ENCODE measurements at places on chromosomes 1 and 21.

DNA sequence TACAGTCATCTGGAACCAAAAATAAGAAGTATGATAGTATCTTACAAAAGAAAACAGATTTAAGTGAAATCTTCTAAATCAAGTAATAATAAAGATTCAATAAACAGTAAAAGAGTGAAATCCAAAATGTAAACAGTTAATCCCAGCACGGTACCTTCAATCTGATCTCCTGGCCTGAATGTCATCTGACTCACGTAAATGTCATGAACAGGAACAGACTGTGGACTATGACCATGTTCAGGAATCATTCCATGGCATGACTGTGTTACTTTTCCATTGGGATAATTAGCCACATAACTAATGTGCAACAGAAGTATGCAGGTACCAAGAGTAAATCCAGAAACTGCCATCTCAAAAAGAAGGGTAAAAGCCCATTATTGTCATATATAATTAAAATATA is 18.0 kb downstream of the FRRS1 start:
- no peak for DNase-seq

- DNase-seq = peak; percentile 19
These were observed at the start of gene TSPAN1 for GRCh38 chr1:46174448-46175231. Gene TSPAN1 (plus strand): TSS chr1:46175087. CDS start chr1:46181108, 6,021 bp downstream.

- DNase-seq = peak; percentile 58
These were observed 681.7 kb upstream of the ADAMTS5 start for GRCh38 chr21:27648560-27648959.

DNA sequence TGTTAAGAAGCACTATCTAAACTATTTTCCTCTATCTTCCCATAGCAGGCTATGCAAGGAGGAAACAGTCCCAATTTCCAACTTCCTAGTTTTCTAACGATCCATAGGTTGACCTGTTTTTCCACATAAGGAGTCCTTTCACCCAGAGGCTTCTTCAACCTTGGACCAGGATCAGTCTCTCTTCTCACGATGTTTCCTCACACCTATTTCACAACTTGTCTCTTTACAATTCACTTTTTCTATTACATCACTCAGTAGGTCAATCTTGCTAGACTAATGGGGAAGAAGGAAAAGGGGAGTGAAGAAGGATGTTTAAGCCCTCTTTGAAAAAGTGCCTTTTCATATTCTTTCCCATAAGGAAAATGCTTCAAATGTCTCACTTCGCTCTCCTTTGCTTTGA is 15.9 kb downstream of the PALMD start:
- DNase-seq = no peak

GRCh38 chr1:48898894-48899293 is 122.2 kb upstream of the BEND5 start:
- no peak for DNase-seq

- DNase-seq = no peak
These were observed 10.4 kb downstream of the FGR start for GRCh38 chr1:27624467-27625178.

DNA sequence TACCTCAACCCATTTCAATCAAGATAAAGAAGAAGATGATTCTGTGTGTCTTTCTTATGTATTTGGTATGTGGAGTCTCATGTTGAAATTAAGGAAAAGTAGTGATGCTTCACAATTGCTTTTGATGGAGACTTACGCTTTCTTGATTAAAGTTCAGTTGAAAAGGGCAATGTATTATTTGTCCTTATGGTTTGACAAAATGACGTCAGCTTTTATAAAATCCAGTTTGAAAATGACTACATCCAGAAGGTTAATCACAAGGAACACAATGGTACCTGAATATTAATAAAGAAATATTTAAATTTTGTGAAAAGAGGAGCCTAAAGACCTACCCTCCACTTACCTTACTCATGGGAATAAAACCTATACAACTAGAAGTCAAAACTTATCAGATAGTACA is 4.4 kb downstream of the KRTAP26-1 start:
- DNase-seq = no peak

DNA sequence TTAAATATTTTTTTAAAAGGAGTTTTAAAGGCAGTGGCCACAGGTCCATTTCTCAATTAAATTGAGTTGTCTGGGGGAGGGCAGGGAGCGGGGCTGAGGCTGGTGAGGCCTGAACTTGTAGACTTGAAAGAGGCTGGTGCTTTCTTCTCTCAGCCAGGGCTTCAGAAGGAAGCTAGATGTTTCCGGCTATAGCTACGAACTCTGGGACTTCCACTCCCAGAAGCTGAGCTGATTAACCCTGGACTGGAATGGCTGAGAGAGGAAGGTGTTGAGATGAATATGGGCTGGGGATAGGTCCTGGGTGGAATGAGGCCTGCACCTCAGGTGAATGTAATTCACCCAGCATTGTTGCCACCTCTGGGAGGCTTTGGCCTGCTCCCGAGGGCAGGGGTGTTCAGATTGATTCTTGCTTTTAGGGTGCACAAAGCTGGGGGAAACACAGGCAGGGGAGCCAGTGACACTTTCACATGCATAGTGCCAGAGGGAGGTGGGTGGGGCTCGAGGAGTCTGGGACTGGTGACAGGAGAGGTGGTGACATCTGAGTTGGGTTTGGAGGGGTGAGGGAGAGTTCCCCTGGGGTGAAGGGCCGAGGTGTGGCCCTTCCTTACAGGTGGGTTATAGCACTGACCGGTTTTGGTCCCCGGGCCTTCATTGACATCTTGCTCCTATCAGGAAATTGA is 18.2 kb downstream of the LDLRAP1 start:
- no peak for DNase-seq

DNA sequence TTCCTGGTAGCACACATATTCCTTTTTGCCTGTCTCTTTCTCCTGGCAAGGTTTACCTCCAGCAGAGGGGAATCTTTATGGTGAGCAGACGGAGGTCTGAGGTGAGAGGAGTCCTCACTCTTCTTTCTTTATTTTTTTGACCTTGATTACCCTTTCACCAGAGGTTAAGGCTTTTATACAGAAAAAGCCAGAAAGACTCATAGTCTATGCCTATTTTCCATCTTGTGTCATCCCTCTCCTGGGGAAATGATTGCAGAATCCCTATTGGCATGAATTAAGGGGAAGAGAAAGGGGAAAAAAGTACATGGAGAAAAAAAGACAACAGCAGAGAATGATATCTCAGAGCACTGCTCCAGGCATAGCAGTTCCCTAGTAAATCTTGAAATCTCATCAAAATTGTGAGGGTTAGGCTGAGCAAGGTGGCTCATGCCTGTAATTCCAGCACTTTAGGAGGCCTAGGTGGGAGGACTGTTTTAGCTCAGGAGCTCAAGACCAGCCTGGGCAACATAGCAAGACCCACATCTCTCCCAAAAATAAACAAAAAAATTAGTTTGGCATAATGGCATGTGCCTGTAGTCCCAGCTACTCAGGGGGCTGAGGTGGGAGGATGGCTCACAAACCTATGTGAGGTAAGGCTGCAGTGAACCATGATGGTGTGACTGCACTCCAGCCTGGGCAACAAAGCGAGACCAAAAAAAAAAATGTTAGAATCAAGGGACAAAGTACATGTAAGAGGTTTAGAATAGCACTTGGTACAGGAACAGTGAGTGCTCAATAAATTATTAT is 1.2 kb upstream of the XPR1 start:
- DNase-seq = no peak

- DNase-seq = no peak
These were observed 223.1 kb downstream of the KIF26B start for GRCh38 chr1:245377854-245378253.

DNA sequence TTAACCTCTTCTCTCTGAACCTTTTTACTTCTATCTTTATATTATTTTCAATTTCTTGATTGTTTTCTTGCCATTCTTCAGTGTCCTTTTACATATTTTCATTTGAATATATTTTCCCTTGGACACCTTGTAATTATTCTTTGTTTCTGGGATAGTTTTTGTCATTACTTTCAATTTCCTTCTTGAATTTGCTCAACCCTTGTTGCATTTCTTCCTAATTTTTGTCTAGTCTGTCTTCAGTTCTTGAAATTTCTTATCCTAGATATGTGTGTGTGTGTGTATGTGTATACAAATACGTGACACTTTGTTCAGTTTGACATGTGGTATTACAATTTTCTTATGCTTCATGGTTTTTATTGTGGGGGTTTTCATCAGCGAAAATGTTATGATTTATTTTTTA is 1.9 kb upstream of the GALNT2 start:
- DNase-seq = no peak

DNA sequence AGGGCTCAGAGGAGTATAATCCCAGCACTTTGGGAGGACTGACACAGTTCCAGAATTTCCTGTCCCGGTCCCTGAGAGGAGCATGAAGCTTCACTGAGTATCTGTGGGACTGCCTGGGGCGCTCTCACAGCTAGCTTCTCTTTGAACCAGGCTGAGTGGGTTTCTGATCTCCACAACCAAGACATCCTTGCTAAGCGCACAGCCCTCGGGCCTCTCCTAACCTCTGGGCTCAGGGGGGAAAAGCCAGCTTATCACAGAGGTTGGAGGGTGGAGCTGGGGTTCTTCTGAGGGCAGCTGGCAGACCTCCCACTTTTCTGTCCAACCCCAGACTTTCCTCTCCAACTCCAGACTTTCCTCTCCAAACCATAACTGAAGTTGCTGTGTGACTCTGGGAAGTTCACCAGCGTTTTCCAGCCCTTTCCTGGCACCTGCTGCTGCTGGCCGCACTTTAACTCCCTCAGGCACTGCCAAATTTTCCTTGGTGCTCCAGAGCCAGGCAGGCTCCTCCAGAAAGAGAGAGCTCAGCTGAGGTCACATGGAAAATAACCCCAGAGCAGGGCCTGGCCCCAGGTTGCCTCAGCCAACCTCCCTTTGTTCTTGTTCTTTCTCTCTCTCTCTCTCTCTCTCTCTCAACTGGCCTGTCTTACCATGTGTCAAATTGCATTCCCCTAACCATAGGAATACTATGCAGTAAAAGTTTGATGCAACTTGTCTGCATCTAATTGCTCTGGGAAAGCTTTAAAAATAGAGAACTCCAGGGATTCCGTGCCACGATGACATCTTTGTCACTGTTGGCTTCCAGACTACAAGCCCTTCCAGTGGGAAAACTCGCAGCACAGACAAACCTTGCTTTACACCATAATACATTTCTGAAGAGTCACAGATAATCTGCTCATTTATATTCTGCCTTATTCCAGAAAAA is 49.5 kb downstream of the OLFML2B start:
- DNase-seq = no peak

DNA sequence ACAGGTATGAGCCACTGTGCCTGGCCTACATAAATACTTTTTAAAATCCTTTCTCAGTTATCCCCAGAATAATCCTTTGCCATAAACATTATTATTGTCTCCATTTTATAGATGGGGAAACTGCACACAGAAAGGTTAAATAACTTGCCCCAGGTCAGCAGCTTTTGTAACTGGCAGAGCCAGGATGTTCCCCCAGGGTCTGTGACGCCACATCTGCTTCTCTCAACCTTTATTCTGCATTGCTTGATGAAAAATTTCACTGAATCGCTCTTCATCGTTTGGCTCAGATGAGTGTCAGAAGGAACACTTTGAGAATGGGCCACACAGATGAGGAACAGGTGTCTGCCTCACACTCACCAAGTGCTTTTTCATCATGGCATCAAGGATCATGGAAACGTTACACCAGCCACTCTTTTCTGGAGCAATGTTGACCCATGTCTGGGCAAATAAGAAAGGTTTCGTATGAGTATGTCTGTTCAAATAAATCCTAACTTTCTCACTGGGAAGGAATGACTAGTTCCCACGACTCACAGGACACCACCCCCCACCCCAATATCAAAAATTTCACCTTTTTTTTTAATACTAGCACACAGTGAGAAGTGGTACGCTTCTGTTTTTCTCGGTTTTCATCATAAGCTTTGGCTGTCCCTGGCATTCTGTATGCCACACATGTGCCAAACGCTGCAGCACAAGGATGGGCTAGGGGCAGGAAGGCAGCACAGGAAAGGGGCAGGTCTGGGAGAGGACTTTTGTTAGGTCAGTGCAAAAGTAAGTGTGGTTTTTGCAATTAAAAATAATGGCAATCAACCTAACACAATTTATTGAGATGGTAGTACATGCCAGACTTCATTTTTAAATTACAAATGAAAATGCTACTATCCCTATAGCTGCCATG is 9.0 kb upstream of the PTGFRN start:
- DNase-seq = no peak

- peak; percentile 40 for DNase-seq
These were observed 93.9 kb upstream of the PPM1J start for GRCh38 chr1:112808861-112809684.

- no peak for DNase-seq
These were observed 50.4 kb upstream of the SOD1 start for GRCh38 chr21:31609081-31609480.

DNA sequence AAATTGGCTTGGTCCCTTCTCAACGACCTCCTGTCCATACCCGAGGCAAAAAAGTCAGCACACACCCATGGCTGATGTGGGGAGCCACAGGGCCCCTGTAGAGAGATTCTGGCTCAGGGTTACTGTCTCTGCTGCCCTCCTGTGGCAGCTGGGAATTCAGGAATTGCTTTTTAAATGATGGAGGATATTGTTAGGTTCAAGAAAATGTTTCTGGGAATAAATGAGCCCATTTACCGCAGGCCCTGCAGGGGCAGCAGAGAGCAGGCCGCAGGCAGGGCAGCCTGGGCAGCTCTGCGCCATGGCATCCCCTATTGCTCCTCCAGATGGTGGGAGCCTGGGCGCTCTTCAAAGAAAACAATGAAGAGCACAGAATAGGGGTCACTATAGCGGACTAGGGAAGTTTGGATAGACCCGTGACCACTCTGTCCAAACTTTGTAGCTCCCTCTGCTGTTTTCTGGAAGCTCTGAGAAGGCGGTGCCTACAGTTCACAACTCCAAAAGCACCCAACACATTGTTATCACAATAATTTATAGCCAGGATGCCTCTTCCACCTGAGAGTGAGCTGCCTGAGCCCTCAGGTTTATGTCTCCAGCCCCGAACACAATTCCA is 201.1 kb downstream of the BACH1 start:
- no peak for DNase-seq

- no peak for DNase-seq
These were observed 7.7 kb downstream of the NOC2L start for GRCh38 chr1:951364-951763.

DNA sequence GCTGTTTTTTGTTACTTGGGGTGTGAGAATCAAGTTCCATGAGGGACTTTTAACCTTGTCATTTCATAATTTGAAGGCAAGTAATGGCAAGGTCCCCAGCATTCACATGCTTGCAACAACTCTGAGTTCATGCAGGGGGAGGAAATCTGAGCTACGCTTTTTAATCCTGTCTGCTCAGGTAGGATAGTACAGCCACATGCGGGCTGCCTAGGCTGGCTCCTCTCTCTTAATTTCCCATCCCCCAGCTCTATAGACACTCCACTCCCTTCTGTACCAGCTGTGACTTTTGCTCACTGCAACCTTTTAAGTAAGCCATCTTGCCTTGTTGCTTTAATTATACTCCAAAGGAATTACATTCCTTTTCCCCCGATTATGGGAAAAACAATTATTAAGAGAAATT is 30.1 kb downstream of the PTGFR start:
- DNase-seq = no peak
